Putamen (tissue), 1 donor: ENCODE measurements at places on chromosomes 4 and X.

DNA sequence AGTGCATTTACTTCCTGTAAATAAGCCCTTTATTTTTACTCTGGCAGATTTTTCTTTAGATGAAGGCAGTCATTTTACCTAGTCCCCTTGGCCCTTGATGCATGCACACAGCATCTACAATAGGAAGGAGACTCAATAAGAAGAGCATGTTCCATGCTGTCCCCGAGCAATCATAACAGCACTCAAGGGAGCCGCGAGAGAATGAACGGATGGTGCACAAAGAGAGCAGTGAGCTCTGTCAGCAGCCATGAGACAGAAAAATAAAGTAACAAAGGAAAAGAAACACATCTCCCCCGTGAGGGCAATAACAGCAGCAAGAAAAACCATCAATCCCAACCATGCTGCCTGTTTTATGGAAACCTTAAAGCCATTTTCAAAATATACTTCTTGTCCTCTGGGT lies 11.9 kb downstream of the SMIM31 start:
- no peak for DNase-seq

DNA sequence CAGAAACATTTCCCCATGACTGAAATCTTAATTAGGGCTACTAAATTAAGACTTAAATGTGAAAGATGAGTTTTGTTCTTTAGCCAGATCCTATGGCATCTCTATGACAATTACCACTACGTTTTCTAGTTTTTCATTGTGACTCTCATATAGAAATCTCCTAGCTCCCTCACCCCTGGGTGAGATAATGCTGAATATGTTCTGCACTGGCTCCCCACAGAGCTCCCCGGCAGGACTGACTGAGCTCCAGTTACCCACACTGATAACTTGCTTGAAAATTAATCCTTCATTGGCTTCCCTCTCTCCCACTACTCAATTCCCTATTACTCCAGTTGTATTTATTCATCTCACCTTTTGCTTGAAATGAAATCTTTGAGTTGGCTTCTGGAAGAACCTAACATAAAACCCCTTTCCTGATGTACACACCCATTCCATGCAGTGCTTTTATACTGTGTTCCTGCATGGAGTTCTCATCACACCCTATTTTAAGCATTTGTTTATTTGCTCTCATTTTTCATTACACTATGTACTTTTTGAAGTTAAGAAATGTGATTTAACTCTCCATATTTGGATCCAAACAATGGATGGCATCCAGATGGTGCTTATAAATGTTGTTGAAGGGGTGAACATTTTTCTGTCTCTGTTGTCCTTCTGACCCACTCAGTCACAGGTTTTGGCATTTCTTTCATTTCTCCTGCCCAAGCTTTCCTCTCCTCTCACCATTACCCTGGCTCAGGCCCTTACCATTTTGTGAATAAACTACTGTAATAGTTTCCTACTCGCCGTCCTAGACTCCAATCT lies 623.4 kb downstream of the SPRY1 start:
- no peak for DNase-seq

DNA sequence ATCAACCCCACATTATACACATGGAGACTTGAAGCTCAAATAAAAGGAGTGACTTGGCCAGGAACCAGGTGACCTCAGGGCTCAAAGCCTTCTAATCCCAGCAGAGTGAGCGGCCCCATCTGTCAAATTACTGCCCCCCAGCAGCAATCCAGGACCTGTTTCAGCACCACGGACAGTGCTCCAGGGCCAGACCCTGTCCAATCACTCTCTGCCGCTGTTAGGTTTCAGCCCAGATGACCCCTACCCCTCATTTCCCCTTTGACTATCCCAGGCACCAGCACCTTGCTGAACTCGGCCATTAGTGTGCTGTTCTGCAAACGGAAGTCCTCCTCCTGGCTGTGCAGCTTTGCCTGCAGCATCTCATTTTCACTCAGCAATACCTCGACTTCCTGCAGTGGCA lies 5.1 kb downstream of the GRIPAP1 start:
- no peak for DNase-seq

- DNase-seq = no peak
These were observed 117.2 kb downstream of the TEX13C start for GRCh38 chrX:125436855-125437254.

DNA sequence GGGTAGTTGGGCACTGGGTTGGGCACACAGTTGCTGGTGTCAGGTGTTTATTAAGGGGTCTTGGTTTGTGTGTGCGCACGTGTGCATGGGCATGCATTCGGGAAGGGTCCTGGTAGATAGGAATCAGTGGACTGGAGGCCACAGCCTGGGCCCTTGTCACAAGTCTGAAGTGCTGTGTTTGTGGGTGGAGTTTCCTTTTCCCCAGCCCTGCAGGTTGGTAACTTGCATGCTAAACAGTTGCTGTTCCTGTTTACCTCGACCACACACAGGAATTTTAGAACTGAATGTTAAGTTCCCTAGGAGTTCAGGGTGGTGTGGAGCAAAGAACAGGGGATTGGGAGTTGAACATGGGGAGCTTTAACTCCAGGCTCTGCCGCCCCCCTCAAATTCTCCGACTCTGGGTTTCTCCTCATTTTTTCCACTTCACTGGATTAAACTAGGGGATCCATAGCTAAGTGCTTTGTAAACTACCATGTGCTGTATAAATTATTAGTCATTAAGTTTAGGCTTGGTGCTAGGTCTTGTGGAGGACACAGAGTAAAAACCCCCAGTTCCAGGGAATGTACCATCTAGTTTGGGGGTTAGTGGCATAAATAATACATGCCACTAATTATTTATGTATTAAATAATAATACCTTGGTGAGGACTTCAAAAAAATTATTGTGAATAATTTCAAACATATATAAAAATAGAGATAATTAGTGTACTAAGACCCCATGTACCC lies 49.0 kb downstream of the STARD8 start:
- no peak for DNase-seq

DNA sequence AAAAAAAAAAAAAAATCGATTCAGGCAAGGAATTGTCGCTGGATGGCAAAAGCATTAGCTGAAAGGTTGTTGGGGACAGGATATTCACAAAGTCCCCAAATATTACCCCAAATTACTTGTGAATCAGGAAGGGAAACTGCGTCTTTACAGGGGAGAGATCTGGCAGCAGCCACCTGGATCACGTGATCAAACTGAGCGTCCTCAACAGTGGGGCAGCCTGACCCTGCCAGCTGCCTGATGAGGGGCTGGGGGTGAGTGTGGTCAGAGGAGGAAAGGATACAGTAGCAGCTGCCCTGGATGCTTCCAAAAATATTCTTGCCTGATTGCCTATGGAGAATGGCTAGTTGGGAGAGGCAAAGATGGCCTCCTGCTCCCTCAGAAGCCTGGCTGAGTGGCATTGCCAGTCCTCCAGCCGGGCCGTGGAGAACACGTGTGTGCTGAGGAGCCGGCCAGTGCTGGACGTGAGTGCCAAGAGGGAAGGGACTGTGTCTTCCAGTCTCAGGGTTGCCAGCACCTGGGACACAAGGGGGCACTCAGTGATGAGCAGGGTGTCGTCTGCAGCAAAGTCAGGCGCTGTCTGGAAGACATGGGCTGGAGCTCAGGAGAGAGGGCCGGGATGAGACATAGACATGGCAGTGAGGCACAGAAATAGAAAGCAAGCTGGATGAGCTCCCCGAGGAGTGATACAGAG lies 3.0 kb upstream of the LAGE3 start:
- no peak for DNase-seq

GRCh38 chr4:123786163-123786915 lies 389.7 kb downstream of the SPRY1 start:
- DNase-seq = peak; percentile 34

- no peak for DNase-seq
These were observed 173.1 kb downstream of the FSTL5 start for GRCh38 chr4:161990721-161991120.

- DNase-seq = no peak
These were observed 10.2 kb downstream of the NAT8L start for GRCh38 chr4:2069161-2069971.

DNA sequence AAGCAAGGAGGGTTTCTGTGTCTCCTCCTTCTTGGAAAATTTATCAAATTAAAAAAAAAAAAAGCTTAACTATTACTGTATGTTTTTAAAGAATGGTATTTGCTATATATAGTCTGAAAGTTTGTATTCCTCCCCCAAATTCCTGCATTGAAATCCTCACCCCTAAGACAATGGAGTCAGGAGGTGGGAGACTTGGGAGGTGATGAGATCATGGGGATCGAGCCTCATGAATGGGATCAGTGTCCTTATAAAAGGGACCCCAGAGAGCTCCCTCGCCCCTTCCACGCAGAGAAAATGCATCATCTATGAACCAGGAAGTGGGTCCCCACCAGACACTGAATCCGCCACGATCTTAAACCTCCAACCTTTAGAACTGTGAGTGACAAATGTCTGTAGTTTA lies 50.1 kb downstream of the DHRSX start:
- no peak for DNase-seq

GRCh38 chr4:69859140-69859685 lies 732 bp downstream of the SULT1E1 start:
- DNase-seq = no peak

DNA sequence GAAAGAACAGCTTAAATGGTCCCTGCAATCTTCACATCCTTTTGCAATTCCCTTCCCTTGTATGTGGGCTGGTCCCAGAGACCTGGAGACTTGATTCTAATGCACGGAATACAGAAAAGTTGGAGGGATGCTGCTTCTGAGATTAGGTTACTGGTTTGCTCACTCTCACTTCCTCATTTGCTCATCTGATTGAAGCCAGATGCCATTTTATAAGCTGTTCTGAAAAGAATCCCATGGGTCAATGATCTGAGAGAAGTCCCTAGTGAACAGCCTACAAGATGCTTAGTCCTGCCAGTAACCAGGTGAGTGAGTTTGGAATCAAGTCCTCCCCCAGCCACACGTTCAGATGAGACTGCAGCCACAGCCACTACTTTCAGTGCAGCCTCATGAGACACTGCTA lies 35.9 kb downstream of the MAGEA1 start:
- DNase-seq = no peak

DNA sequence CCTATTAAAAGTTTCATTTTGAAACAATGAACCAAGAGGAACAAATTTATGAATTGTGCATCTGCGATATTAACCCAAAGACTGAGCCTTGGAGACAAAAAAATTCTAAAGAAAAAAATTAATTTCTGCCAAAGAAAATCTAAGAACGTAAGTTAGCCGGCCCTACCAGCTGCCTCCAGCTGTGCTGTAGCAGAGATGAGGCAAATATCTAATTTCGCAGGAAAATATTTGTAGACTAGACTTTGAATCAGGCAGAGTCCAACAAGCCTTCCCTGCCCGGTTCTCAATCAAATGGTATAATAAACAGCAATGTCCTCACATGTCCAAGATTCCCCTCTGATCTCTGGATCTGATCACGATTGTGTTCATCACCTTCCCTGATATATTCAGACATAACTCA lies 21.2 kb upstream of the SMIM20 start:
- DNase-seq = no peak

DNA sequence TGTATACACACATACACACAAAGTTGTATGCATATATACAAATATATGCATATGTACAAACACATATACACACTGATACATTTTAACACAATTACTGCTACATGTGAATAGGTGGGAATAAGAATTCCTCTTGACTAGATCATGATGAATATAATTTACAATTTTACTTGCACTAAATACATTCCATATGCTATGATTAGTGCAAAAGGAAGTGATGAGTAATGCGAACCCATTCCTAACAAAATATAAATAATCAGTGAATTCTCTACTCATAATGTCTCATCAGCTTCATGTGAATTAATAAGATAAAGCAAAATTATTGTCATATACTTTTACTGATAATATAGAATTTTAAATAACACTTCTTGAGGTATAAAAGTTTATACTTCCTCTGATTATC lies 1077.3 kb upstream of the PCDH10 start:
- DNase-seq = no peak

DNA sequence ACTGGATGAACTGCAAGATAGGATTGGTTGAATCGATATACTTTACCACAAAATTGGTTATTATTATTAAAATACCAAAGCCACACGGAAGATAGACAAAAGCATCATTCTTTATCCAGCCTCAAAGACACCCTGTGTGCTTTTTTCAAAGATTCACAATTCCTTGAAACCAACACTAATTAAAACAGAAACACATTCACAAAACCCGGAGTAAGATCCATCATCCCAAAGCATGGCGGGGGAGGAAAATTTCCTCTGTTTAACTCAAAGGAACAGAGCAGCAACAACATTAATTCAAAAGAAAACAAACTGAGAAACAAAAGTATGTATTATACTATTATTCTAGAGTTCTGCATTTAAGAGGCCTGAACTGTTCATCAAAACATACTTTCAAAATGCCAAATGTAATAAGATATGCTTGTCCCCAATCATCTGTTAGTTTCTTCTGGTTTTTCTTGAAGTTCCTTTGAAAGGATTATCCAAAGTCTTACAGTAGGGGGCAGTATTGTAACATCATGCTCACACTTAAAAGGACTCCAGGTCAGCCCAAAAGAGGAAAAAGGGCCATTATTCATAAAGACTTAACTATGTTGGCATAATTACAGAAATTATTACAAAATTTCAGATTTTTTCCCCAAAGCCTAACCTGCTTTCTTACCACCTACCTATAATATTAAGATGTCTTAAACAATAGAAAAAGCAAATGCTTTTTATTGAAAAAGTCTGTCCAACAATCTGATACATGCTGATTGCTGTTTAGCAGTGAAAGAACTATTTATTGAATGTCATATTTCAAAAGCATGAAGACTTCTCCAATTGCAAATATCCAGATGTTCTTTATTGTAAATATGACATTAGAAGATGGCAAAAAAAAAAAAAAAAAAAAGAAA lies 168.7 kb downstream of the SCFD2 start:
- peak; percentile 63 for DNase-seq

DNA sequence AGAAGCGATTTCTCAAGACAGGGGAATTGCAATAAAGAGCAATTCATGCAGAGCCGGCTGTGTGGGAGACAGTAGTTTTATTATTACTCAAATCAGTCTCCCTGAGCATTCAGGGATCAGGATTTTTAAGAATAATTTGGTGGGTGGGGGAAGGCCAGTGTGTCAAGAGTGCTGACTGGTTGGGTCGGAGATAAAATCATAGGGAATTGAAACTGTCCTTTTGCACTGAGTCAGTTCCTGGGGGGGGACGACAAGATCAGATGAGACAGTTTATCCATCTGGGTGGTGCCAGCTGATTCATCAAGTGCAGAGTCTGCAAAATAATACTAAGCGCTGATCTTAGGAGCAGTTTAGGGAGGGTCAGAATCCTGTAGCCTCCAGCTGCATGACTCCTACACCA lies 502.4 kb downstream of the NLGN4X start:
- DNase-seq = peak; percentile 0

- peak; percentile 20 for DNase-seq
These were observed 14.4 kb downstream of the CHIC1 start for GRCh38 chrX:73577361-73577760.

GRCh38 chr4:13906727-13907126 lies 279.2 kb upstream of the BOD1L1 start:
- DNase-seq = no peak

GRCh38 chr4:11966782-11967181 lies 538.1 kb upstream of the HS3ST1 start:
- DNase-seq = no peak

GRCh38 chr4:99013884-99014523 lies 18.5 kb downstream of the METAP1 start:
- no peak for DNase-seq

DNA sequence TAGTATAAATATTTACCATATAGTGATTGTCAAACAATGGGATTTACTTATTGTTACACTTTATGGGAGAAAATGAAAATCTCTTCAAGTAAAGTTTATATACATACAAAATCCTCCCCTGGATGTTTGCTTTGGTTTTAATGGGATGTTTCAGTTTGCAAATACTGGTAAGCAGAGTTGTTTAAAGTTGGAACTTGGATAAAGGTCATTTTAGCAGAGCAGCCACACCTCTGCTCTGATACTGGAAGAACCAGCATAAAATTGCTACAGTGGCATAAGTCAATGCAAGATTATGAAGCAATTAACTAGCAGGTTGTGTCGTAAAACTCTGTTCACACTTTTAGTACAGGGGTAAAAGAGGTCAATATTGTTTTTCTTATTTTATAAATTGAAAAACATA lies 101.2 kb downstream of the TRAPPC11 start:
- no peak for DNase-seq
